Fibroblast of lung (primary cell): ENCODE measurements at places on chromosomes 5 and 9.

DNA sequence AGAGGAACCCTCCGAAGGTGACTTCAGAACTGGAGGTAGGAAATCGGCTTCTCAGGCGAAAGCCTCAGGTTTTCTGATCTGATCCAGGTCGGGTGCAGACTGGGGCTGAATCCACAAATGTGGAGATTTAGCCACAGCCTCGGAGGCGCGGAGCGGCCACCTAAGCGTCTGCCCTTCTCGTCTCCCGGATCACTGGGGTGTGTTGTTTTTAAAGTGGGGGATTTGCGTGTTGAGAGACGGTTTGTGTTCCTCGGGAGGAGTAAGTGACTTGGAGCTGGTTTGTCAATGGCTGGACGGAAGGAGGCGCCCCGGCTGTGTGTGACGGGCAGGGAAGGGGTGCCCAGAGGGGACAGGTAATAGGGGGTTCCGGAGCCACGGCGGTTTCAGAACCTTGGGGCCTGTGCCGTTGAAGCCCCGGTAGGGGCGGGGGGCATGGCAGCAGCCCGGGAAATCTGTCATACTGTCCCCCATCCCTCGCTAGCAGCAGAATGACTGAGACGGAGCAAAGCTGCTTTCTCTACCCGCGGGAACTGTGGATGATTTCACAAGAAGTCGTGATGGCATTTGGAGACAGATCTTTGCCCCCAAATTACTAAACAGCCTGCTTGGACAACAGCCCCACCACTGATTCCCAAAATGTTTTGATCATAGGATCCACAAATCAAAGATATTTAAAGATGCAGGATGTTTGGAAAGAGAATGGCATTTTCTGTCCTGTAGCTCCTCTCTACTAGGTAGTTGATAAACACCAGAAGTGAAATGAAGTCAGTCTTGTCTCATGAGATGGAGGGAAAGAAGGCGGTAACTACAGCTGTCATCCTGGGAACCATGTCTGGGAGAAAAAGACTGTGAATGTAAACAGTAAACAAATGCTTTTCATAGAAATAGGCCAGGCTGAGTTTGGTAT lies 216.5 kb downstream of the PDZD2 start:
- peak; percentile 27 for DNase-seq

GRCh38 chr9:136996361-136997292 lies at the start of gene CLIC3:
Gene CLIC3, minus strand, starts transcription at chr9:136996568. Its CDS starts 25 bp downstream, at chr9:136996543.
- no peak for DNase-seq

DNA sequence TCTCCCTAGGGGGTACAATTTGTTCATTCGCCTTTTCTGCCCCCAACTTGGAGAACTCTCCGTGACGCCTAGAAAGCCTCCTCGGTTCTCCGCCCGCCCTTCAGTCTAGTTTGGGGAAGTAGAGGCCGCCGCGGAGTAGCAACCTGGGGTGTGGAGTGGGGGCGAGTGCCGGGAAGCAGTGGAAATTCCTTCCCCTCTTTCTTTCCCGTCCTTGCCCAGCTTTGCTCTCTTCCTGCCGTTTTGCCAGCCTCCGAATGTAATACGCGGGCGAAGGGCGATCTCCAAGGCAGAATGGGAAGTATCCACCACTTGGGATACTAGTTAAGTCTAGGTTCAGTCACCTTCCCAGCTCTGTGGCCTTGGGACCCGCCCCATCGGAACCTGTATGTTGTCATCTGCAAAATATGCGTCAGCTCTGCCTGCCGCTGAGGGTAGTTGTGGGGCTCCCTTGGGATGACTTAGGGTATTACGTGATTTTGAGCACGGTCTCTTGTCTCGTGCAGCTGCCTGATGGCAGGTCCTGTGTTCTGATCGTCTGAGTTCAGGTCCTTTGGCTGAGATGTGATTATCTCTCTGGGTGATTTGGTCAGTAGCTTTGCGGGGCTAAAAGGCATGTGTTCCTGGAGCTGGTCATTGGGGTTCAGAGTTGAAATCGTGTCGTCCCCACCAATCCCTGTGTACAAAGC lies 724 bp downstream of the PAM start:
- peak; percentile 64 for DNase-seq

DNA sequence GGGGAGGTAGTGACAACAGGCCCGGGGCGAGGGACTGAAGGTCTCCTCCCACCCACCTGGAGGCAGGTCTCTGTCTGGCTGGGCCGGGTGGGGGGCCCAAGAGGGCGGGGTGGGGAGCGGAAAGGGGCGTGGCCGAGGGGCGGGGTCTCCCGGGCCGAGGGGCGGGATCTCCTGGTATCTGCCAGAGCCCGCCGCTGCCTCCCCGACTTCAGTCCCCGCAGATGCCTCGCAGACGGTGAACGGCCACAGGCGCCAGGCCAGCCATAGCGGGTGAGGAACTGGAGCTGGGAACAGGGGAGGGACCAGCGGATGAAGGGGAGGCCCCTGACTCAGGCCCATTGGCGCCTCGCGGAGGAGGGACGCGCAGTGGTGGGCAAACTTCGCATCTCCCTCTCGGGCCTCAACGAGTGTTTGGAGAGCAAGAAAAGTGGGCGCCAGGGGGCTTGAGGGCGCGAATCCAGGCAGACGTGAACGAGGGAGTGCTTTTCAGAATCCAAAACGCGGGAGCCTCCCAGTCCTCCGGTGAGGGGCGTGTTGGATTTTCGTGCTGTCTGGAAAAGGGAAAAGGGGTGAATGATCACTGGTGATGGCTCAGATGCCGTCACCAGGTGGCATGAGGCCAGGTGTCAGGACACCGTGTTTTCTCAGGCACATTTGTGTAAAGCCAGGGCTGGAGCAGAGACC lies at the start of gene ADGRD2:
TSS of gene ADGRD2 (plus strand) at position 211 of the 684 bp plus-strand sequence. CDS start 1,216 bp downstream, outside the sequence.
- peak; percentile 28 for DNase-seq

DNA sequence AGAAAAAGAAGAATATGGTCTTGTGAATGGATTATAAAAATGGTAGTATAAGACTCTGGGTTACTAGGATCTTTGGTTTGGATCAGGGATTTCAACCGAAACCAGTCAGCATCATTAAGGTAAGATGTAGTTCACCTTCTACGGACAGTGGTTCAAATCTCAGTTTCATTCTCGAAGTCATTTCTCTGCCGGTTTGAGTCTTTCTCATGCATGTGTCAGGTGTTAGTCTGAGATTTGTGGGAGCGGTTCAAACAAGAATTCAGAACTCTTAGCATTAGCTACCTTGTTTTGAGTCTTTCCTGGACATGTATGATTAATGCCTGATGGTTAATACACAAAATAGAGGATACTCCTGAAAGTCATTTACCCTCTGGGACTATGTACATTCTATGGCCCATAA lies 735.9 kb upstream of the NUDT12 start:
- no peak for DNase-seq

- peak; percentile 73 for DNase-seq
Observed at GRCh38 chr9:129697656-129698253, 32.3 kb downstream of the PRRX2 start.

- DNase-seq, result no peak
Observed at GRCh38 chr5:7869474-7870136, 657 bp downstream of the MTRR start.

DNA sequence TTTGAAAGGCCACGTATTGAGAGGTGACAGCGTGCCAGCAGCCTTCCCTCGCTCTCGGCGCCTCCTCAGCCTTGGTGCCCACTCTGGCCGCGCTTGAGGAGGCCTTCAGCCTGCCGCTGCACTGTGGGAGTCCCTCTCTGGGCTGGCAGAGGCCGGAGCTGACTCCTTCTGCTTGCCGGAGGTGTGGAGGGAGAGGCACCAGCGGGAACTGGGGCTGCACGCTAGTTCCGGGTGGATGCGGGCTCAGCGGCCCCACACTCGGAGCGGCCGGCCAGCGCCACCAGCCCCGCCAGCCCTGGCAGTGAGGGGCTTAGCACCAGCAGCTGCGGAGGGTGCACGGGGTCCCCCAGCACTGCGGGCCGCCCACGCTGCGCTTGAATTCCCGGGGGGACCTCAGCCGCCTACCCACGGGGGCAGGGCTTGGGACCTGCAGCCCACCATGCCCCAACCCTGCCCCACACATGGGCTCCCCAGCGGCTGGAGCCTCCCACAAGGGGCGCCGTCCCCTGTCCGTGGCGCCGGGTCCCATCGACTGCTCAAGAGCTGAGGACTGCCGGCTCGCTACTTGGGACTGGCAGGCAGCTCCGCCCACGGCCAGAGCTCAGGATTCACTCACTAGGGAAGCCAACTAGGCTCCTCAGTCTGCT lies 4.4 kb upstream of the OTULINL start:
- no peak for DNase-seq

DNA sequence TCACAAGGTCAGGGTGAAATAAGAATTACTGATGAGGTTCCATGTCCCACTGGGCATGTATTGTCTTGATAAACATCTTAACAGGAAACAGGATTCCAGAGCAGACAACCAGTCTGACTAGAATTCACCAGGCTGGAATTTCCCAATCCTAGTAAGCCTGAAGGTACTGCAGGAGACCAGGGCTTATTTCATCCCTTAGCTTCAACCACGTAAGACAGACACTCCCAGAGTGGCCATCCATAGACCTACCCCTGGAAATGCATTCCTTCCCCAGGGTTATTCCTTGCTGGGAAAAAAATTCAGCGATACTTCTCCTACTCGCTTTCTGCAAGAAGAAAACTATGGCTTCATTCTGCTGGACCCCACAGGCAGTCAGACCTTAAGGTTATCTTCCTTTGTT lies 785.4 kb downstream of the NR2F1-AS1 start:
- no peak for DNase-seq

DNA sequence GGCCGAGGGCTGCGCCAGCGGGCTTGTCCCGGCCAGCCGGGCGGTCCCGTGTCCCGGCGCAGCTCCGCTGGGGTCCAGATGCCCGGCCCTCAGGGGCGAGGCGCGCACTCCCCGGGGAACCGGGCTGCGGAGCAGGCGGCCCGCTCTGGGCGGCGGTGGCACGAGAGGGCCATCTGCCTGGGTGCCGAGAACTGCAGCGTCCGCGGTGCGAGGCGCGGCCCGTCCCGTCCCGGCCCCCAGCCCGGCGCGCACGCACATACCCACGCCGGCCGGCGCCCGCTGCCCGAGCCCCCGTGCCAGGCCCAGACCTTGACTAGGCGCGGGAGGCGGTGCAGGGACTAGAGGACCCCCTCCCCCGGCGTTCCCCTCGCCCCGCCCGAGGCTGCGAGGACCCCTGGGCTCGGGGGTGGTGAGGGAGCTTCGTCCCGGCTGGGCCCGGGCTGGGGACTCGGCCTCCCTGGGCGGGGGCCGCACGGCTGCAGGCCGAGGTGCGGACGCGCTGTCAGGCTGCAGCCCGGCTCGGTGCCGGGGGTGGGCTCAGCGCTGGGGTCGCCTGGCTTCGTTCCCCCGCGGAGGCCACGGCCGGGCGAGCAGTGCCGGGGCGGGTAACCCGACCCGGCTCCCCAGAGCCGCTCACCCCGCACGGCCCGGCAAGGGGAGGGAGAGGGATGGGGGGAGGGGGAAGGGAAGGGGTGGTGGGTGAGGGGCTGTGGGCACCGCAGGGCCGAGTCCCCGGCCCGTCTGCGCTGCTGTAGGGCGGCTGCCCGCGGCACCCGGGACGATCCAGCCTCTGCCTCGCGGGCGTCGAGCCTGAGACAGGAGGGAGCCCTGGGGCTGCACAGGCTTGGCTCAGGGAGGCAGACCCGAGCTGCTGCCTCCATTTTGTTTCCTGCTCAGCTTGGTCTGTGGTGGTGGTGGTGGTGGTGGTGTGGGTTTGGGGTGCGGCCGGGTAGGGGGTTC lies 1.2 kb upstream of the NSD1 start:
- DNase-seq, result peak; percentile 29

DNA sequence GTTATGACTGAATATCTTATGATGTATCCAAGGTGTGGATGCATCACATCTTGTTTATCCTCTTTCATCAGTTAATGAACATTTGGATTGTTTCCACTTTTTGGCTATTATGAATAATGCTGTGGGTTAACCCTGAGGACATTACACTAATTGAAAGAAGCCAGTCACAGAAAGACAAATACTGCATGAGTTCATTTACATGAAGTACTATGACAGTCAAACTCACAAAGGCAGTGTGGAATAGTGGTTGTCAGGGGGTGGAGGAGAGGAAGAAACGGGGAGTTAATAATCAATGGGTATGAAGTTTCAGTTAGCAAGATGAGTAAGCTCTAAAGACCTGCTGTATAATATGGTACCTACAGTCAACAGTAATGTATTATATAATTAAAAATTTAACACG lies 409.4 kb upstream of the CTNND2 start:
- DNase-seq, result no peak

DNA sequence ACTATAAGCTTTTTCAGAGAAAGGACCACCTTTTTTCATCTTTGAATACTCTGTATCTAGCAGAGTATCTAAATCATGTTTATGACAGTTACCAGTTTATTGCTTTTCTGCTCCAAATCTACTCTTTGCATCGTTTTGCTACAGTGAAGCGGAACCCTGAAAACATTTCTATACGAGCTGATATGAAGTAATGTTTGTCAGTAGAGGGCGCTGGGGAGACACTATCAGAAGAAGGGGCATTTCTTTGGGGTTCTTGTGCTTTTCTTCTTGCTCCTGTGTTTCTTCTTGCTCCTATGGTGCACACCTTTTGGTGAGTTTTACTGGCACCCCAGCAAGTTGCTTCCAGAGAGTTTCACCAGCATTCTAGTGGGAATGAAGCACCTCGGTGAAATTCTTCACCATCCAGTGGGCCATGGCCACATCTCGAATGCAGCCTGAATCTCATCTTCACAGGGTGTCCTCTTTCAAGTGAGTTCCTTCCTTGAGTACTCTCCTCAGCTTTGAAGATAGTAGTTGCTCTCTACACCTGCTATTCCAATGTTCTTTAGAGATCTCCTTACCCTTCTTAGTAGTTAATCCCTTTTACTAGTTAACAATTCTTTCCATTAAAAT lies 98.4 kb downstream of the FGF1 start:
- DNase-seq, result peak; percentile 65

DNA sequence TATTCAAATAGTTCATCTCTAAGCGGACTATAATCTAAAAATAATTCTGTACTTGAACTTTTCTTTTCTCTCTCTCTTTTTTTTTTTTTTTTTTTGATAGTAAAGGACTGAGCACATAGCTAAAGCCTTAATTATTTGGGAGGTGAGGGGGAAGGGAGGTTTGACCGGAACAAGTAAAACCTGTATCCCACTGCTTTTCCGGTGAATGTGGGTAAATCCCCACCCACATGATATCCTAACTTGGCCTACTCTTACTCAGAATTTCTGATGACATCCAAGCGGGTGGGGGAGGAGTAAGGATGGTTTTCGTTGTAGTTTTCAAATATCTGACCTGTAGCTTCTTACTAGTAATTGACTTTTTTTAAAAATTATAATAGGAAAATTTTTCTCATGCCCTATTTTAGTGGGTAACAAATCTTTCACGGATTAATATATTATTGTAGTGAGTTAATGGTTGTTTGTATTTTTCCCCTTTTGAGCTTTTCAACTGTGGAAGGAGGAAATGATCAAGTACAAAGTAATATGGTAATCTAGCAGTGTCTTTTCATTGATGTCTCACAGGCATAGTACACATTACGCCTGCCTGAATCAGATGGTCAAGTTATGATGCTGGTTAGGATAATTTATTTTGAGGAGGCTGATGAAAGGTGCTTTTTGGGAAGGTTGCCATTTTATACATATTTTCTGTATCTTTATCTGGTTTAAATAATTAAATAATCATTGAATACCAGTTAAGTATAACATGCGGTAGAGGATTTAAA lies 2.2 kb upstream of the ELL2 start:
- DNase-seq, result no peak
